ENCODE measurements at places on chromosomes 4 and X. TPM values are rescaled to one million over a fixed set of nuclear protein-coding genes. Genes with fewer than 3 reads are reported as not detected.

DNA sequence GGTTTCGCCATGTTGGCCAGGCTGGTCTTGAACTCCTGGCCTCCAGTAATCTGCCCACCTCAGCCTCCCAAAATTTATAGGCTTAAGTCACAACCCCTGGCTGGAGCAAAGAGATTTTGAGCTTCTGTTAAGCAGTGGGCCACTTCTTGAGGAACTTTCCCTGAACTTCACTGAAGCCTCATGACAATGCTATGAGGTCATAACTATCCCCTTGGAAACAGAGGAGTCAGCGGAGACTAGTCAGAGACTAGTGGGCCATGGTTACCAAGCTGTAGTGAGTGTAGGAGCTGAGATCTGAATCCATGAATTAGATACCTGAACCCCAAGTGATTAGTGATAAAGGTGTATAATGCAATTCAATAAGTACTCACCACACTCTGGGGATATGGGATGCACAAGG, 145.1 kb upstream of the MSX1 start:
- no peak for ATAC-seq

EDNRA gene
- 5.5 TPM for total RNA-seq

DNA sequence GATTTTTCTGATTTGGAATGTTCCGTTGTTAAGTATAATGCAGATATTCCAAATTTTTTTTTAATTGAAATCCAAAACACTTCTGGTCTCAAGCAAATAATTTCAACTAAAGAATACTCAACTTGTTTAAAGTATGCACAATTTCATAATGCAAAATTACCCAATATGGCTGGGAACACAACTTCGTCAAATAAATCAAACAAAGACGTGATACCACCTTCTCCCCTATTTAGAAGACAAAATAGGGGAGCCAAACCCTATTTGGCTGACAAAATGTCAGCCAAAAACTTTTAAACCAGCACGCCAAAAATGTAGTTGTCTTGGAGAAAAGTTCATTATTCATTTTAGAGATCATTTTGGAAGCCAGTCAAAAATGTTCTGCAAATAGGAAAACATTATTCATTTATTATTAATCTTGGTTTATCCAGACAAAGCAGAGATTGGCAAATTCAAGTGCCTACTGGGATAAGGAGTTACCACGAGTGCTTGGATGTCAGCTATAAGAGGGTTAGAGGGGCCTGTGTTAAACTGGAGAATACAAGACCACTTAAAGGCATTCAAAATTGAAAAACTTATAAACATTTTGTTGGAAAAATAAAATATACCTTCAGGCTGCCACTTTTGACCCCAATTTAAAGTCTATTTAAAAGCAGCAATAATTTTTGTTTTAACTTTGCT, 3.3 kb upstream of the TKTL2 start:
- no peak for ATAC-seq

DNA sequence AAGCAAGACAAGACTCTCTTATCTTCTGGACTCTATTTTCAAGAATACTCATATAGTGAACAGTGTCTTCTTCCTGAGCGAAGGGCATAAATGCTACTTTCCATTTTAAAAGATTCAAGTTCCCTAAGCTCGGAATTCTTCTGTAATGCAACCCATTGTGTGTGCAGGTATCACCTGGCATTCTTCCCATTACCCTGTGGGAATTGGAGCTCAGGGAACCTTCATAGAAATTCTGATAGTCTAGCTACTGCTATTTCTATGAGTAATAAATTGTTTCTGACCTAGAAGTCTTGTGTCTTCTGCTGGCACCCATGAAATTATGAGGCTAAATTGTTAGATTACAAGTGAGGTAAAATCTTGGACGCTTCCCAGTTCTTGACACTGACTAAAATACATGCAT, 324.1 kb upstream of the DIPK2B start:
- ATAC-seq = no peak

All from esophagus mucosa (tissue), 1 donor.